IPS DF 19.7 (cell line): ENCODE measurements at places on chromosomes 16 and 17.

- no peak for DNase-seq
Observed at GRCh38 chr17:62703261-62703775, 75.8 kb downstream of the MRC2 start.

GRCh38 chr16:20620770-20621169 is 44.6 kb upstream of the ACSM2B start:
- no peak for DNase-seq

- no peak for DNase-seq
Observed at GRCh38 chr17:55344514-55344997, 77.1 kb downstream of the MMD start.

DNA sequence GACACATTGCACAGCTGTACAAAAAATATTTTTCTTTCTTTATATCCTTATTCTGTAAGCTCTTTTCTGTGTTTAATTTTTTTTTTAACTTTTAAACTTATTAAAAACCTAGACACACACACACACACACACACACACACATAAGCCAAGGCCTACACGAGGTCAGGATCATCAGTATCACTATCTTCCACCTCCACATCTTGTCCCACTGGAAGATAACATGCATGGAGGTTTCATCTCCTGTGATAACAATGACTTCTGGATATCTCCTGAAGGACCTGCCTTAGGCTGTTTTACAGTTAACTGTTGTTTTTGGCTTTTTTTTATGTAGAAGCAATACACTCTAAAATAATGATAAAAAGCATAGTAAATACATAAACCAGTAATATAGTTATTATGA is 71.2 kb downstream of the TNRC6C start:
- DNase-seq: no peak

DNA sequence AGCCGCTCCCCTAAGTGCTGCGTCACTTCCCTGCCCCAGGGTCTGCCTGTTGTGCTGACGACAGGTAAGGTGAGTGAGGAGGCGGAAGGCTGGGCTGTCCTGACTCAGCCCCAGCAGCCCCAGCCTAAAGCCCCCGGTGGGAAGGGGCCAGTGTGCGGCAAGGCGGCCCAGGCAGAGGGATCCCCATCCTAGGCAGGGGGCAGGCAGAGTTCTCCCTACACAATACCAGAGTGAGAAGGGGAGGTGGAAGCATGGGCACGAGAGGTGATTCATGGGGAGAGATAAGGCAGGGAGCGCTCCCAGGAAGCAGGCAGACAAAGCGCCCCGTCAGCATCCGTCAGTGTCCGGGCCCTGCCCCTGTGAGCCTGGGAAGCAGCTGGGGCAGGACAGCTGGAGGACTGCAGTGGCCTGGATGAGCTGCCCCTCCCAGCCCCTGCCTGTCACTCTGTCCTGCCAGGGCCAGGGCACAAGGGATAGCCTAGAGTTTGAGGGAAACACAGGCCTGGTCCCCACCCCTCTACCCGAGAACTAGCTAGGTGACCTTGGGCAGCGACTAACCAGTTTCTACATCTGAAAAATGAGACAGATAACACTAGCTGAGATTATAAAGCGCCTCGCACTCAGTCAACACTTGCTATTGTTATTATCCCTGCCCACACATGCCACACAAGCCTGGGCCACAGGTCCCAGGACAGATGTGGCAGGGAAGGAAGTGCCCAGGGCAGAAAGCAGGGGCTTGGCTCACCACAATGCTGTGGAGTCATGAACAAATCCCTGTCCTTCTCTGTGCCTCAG is 3.8 kb downstream of the FAM83G start:
- no peak for DNase-seq

- DNase-seq: no peak
Observed at GRCh38 chr16:1470481-1471251, 4.2 kb downstream of the CLCN7 start.

DNA sequence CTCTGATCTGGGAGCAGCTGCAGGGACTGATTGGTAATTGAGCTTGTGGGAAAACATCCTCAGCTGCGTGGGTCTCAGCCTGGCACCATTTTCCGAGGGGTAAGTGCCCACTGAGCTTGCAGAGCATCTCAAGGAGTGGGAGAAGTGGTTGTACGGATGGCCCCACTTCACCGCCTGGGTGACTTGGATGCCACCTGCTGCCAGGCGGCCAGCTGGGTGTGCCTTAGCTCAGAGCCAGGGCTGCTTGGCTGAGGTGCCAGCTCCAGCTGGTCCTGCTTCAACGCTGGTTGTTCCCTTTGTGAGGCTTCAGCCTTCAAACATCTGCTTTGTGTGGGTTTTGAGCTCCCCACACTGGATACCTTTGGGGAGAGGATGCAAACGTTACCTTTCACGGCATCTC is 482.7 kb upstream of the EEF2KMT start:
- DNase-seq: no peak

DNA sequence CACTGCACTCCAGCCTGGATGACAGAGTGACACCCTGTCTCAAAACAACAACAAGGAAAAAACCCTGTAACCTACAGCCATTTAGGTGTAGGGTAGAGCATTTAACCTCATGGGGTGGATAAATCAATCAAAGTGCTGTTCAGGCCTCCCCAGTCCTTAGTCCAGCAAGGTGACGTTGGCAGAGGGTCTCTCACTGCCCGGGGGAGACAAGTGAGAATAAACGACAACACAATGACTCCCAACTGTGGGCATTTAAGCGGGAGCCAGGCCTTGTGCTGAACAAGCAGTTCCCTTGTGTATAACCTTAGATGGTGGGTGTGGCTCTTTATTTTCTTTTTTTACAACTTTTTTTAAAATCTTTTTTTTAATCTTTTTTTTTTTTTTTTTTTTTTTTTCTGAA is 29.3 kb downstream of the TMEM92 start:
- DNase-seq: no peak

- no peak for DNase-seq
Observed at GRCh38 chr16:1794908-1795666, 1.6 kb upstream of the IGFALS start.

- DNase-seq: no peak
Observed at GRCh38 chr17:78735832-78736525, 46.1 kb downstream of the CYTH1 start.

GRCh38 chr16:23629516-23629915 is 11.6 kb downstream of the PALB2 start:
- no peak for DNase-seq

GRCh38 chr17:51651513-51652298 is 391.4 kb downstream of the UTP18 start:
- no peak for DNase-seq

DNA sequence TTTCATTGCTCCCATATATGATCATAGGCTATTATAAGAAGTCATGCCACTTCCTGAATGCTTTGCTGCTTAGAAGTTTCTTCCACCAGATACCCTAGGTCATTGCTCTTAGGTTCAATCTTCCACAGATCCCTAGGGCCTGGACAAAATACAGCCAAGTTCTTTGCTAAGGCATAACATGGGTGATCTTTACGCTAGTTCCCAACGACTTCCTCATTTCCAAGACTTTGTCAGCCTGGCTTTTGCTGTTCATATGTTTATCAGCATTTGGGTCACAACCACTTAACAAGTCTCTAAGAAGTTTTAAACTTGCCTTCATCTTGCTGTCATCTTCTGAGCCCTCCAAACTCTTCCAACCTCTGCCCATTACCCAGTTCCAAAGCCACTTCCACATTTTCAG is 20.1 kb upstream of the DLX3 start:
- DNase-seq: no peak

- no peak for DNase-seq
Observed at GRCh38 chr16:86044881-86045590, 146.1 kb downstream of the IRF8 start.

GRCh38 chr17:54891176-54891821 is 9.4 kb upstream of the TOM1L1 start:
- DNase-seq: no peak

- DNase-seq: no peak
Observed at GRCh38 chr16:88456356-88457292, 3.5 kb downstream of the ZFPM1 start.

DNA sequence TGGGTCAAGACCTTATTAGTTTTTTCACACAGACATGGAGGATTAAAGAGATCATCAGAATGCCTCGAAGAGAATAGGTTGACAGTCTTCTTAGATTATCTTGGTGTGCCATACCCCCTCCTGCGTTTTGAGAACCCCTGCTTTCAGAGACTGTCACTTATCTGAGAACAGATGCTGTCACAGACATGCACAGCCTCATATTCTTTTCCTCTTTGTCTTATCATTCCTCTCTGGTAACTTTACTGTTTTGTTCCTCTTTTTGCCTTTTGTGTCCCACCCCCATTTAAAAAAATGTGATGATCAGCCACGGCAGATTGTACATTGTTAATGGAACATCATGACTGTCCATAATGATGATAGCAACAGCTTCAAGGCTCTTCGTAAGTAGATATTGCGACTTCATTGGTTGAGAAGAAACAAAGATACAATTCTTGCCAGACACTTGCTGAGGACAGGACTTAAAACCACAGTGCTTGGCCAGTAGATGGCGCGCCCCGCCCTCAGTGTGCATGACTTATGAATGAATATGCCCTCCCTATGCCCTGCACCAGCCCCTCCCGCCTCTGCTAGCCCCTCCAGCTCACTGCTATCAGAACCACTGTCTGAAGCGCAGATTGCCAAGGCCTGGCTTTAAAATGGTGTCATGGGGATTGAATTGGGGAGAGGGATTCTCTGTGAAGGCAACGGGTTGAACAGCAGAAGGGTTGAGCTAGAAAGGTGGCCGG is 2.6 kb upstream of the PITPNC1 start:
- no peak for DNase-seq
